CD4-positive, alpha-beta memory T cell (primary cell): ENCODE measurements at places on chromosomes 2 and 18. TPM values are rescaled to one million over a fixed set of nuclear protein-coding genes. Genes with fewer than 3 reads are reported as not detected.
A peak's percentile ranks its signal among the peaks of the same experiment; 100 is the strongest.

Gene VIT
- not detected for total RNA-seq

- no peak for DNase-seq
Observed at GRCh38 chr2:149221002-149221401, 109.4 kb upstream of the LYPD6 start.

- peak; percentile 13 for DNase-seq
Observed at GRCh38 chr2:28956415-28956826, 24.7 kb upstream of the TOGARAM2 start.

GRCh38 chr2:60557486-60557864, 4.0 kb upstream of the BCL11A start:
- DNase-seq, result no peak

DNA sequence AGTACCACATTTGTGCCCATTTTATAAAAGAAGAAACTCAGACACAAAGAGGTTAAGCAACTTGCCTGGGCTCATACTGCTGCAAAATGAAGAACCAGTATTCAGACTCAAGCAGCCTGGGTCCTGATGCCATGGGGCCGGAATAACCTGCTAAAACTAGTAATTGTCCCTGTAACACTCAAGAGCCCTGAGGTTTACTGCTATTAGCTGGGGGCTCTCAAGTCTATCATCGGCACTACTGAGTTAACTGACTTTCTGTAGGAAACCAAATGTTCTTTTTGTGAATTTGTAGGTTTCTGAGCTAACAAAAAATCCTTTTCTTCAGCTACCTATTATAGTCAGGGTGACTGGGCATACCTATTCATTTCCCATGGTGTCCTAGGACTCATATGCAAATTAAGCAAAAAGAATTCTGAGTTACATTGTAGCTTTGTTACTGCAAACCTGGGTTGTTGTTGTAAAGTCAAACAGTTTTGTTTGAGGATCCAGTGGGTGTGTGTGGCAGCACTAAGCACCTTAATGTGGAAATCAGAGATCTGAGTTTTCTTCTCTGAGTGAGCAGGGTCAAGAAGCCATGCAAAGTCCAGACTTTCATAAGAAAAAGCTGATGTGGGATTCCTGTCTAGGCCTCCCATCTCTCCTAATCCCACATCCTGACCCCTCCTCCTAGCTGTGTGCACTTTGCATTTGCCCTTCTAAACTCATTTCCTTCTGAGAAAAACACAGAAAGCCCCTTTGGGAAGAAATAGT, 72.4 kb upstream of the TNP1 start:
- no peak for DNase-seq

- DNase-seq, result no peak
Observed at GRCh38 chr2:8966123-8966908, 37.2 kb downstream of the MBOAT2 start.

DNA sequence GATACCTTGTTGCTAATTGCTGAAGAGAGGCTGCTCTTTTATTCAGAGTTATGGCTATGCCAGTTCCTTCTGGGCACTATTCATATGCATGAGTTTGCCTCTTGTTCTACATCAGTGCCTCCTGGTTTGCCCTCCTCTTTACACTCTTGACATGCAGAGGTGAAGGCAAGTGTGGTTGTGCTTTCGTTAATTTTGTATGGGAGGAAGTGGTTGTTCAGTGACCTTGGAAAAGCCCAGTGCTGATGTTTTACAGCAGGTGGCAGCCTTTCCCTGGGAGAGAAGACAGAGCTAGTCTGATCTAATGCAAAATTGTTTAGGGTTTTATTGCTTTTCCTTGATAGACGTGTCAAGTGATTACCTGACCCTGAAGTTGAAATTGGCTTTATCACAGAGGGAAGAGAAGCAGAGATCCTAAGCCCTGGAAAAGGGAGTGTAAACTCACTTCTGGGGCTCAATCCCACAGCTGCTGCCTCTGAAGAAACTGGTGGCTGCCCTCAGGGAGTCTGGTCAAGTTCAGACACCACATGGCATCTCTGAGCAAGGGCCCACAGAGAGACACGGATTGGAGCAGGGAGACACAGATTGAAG, 30.5 kb upstream of the VPS54 start:
- DNase-seq, result peak; percentile 68

Gene AQP12B
- total RNA-seq, result not detected

DNA sequence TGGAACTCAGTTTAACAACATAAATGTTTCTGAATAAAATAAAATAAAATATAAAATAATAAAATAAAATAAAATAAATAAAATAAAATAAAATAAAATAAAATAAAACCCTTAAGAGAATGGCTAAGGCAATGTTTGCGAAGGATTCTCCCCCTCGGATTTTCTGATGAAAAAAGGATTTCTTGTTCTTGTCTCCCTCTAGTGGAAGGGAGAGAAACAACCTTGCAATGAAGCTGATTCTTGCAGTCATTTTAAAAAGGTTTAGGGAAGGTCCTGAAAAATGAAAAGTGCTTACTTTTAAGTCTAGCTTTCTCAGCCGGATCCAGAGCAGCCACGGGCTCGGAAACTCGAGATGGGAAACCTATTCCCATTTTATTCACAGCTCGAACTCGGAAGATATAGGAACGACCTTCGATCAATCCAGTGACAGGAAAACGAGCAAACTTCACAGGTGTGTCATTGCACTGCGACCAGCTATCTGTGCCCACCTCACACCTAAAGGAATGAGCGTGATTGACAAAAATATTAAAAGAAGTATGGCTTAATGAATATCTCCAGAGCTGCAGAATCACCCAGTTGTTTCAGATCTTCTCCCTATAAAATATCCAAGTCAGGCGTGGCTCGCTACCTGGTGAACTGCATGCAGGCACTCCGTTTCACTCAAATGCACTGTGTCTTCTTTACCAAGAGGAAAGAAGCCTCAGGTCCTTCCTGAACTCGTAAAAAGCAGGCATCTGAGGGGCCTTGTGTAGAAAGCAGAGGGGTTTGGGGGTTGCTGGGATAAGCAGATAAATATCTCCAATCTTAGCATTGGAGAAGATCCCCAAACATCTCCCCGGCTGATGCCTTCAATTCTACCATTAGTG, 68.1 kb downstream of the MYOM1 start:
- DNase-seq, result peak; percentile 32

DNA sequence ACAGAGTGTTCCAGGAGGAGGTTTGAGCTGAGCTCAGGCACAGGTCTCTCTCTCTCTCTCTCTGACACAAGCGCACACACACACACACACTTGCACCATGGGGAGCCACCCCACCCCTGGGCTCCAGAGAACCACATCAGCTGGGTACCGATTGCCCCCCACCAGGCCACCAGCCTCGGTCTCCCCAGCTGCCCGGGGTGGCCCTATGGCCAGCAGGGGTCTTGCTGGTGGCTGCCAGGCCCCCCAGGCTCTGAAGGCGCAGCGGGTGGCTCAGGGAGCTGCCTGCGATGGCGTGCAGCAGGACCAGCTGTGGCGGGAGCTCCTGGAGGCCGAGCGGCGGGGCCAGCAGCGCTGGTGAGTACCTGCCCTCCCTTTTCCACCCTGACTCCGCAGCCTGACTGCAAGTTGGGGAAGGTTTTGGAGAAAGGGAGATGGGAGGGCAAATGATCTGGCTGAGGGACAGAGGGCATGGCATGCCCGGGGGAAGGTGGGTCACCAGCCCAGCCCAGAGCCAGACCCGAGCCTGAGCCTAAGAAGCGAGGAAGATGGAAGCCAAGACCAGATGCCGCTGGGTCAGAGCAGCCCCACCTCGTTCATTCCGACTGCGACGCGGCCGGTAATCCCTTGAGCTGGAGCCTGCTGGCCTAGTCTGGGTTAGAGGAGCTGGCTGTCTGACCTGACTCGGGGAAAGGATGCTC, 21.9 kb upstream of the SLC66A3 start:
- no peak for DNase-seq

Gene MC2R
- total RNA-seq, result not detected

DNA sequence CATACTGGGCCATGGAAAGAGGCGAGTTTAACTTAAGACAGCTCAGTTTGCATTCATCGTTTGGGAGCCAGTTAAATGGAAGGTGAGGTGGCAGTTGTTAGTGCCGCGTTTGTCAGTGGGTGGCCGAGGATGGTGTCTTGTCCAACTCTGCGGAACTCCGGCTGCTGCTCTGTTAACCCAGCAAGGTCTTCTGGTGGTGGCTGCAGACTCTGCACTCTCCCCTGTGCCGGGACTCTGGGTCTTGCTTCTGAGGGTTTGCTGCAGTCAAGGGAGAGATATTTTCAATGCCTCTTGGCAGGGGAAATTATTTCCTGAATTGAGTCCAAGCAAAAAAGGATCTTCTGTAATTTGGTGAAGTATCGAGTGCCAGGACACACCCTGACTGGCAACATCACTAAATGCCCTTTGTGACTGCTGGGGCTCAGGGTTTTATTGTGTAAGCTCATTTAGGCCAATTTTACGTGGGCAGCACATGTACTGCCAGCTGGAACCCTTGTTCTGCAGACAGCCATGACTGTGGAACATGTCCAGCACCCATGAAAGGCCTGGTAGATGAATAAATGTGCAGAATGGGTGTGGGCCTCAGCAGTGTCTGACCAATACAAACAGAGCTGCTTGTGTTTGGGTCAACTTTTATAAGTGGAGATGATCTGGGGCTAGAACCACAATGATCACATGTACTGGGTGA, 58.1 kb downstream of the IL1R2 start:
- DNase-seq, result no peak

- no peak for DNase-seq
Observed at GRCh38 chr18:65942854-65943253, 192.0 kb downstream of the CDH7 start.

DNA sequence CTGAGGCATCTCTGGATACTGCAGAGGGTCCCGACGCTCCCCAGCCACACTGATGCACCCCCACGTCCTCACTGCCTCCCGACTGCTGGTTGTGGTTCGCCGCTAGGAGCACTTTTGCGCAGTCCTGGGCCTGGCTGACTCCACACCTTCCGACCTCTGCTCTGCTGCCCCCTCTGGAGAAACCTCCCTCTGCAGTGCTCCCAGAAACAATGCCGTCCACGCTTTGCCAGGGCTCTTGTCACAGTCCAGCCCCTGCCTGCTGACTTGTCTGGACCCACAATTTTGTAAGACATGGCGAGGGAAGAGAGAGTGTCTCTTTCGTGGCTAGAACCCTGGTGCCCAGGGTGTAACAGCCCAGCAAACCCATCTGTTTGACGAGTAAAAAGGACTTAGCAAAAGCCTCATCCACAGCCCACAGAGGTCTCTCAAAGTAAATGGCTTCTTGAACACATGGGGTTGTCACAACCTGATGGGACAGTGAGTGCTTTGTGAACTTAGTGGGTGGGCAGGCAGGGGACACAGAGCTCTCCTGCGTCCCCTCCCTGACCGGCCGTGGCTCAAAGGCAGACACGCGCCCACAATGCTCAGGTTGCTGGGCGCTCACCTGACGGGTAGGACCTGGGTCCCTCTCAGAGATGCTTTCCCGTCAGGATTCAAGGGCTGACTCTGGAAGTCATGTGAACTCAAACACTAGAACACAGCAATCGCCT, 4.0 kb downstream of the COPS9 start:
- no peak for DNase-seq

GRCh38 chr2:147843864-147844696, 749 bp upstream of the ACVR2A start:
- peak; percentile 88 for DNase-seq

DNA sequence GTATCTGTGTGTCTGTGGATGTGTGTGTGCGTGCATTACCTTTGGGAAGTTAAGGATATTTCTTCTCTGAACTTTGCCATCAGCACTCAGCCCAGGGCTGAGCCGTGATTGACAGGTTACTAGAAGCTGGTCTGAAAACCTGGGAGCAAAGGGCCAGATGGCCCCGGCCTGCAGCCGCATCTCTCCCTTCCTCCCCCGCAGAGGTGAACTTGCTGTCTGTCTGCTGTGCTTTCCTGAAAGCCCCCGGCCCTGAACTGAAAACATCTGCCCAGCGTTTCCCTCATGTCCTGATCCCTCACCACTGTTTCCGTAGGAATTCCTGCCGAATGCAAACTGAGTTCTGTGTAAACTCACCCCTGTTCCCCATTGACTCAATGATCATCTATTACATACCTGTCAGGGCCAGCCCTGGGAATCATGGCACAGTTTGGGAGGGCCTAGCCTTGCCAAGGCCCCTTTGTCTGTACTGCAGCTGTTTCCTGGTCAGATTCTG, 45.8 kb downstream of the MYCN start:
- no peak for DNase-seq

Gene CYTIP
- total RNA-seq, result 248 TPM
